Fibroblast of skin of right biceps (primary cell): ENCODE measurements at places on chromosomes 2 and 18.
A peak's percentile ranks its signal among the peaks of the same experiment; 100 is the strongest.

DNA sequence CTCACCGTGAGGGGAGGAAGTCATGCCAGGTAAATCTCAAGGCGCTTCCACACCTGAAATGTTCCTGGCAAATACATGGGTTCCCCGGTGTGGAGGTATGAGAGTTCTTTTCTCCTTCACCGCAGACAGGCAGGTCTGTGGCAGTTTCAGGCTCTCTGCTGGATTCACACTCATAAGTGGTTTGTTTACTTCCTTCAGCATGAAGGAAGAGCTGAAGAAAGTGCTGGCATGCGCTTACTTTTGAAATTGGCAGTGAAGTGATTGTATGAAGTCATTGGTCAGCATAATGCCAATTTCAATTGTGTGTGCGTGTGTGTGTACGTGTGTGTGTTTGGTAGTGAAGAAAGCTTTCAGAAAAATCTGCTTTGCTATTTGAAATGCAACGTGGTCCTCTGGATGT is 43.4 kb downstream of the RNF144A start:
- DNase-seq, result peak; percentile 16

GRCh38 chr2:14720739-14721138 is 88.2 kb downstream of the LRATD1 start:
- no peak for DNase-seq

DNA sequence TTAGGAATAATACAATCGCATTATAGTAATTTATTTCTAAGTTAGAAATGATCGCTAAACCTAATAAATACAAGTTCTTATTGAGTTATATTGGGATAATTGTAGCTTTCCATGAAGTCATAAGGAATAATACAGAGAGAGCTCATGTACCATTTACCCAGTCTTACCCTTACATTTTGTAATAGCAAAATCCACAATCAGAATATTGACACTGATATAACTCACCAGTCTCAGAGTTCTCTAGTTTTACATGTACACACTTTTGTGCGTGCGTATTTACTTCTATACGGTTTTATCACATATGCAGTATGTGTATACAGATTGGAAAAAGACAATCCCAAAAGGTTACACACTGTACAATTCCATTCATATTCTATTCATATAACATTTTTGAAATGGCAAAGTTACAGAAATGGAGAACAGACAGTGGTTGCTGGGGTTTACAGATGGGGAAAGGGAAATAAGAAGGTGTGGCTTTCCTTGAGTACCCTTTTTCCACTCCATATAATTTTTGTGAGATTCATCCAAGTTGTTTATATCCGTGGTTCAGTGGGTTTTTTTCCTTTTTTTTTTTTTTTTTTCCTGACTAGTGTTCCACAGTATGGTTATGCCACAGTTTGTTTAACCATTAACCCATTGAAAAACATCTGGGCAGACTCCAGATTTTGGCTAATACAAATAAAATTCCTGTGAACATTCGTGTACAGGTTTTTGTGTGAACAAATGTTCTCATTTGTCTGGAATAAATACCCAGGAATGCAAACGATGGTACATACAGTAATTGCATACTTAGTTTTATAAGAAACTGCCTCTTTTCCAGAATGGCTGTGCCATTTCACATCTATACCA is 117.2 kb downstream of the HNMT start:
- no peak for DNase-seq

- peak; percentile 34 for DNase-seq
Observed at GRCh38 chr2:191115804-191116203, 35.0 kb downstream of the STAT4 start.

DNA sequence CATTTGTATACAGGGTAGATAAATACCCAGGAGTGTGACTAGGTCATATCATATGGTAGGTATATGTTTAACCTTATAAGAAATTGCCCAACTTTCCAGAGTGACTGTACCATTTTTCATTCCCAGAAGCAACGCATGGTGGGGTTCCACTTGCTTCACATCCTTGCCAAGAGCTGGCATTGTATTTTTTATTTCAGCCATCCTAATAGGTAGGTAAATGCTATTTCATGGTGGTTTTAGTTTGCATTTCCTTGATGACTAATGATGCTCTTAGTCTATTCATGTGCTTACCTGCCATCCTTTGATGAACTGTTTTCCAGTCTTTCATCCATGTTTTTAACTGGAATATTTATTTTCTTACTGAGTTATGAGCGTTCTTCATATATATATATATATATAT is 51.9 kb downstream of the MAP4K3 start:
- DNase-seq, result no peak

GRCh38 chr2:208020253-208020652 is 5.1 kb downstream of the PLEKHM3 start:
- no peak for DNase-seq

DNA sequence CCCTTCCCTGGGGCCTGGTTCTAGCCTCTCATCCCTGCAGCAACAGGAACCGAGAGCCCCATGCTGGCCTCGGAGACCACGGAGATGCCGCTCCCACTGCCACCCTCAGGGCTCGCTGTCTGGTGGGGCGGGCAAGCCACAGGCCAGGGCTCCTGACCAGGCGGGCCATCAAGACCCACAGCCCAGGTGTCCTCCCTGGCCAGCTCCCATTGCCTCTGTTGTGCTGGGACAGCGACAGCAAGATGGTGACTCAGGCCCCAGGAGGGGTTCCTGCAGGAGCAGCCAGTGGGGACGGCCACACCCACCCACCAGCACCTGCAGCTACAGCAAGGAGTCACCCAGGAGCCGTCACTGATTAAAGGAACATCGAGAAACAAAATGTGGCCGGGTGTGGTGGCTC is 7.4 kb downstream of the KLHL30 start:
- no peak for DNase-seq

GRCh38 chr18:5073026-5073944 is 123.8 kb downstream of the AKAIN1 start:
- peak; percentile 23 for DNase-seq

GRCh38 chr2:26580151-26580550 is 61.0 kb downstream of the CIB4 start:
- DNase-seq, result no peak

GRCh38 chr2:187206071-187206470 is 242.0 kb downstream of the CALCRL start:
- no peak for DNase-seq

DNA sequence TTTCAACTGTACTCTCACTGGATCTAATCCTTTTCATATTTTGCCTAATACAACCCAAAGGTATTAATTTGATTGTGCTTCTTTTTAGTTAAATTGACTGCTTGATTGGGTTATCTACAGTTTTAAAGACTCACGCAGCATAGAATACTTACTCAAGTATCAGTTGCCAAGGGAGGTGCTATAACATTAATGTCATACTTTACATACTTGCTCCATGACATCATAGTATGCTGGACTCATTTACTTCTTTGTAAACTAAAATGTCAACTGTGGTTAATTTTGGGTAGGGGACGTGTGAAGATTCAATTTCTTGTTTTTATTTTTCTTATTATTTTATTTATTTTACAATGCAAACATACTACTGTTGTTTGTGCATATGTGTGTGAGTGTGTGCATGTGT is 716.2 kb upstream of the VRK2 start:
- DNase-seq, result peak; percentile 32

DNA sequence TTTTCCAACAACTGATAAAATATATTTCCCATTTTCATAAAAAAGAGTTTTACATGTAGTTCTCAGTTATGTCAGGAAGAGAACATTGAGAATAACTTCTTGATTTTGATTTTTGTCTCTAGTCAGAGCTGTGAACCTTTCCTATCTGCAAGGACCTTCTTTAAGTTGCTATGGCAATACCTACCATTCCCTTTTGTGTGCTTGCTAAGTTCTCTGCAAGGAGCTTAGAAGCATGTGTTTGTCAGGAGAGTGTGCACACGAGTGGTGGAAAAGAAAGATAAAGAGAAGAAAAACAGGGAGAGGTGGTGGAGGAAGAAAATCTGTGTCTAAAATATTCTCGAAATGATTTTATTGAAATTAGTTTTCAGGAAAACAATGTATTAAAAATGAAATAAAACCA is 140.3 kb upstream of the SLC8A1 start:
- DNase-seq, result no peak

DNA sequence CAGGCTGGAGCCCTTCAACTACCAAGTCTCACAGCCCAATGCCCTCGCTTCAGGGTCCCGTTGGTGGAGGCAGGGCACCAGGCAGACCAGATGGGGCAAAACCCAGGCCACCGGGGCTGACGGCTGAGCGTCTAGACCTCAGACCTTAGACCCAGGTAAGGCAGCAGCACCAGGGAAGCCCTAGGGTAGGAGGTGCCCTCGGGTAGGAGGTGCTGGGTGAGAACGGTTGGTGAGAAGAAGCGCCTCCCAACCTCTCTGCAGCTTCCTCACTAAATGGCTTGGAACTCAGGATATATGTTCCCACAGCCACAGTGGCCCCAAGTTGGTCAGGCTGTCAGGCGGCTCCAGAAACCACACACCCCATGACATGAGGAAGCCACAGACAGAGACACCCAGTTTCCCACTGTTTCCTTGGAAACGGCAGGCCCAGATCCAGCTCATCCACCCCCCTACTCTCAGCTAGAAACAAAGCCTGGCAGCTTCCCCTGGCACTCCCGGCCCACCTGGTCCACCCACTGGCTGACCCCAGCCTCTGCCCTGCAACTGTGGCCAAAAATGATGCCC is 13.1 kb upstream of the MLPH start:
- peak; percentile 79 for DNase-seq
